ENCODE measurements at places on chromosomes 12 and 14.
A peak's percentile ranks its signal among the peaks of the same experiment; 100 is the strongest.

DNA sequence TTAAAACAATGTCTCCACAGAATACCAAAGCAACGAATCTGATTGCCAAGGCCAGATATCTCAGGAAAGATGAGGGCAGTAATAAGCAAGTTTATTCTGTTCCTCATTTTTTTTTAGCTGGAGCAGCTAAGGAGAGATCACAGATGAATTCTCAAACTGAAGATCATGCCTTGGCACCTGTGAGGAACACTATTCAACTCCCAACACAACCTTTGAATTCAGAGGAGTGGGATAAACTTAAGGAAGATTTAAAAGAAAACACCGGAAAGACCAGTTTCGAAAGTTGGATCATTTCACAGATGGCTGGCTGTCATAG lies 994 bp downstream of the PRORP start:
- no peak for DNase-seq

GRCh38 chr14:84975241-84975902 lies 554.6 kb upstream of the FLRT2 start:
- DNase-seq: no peak

DNA sequence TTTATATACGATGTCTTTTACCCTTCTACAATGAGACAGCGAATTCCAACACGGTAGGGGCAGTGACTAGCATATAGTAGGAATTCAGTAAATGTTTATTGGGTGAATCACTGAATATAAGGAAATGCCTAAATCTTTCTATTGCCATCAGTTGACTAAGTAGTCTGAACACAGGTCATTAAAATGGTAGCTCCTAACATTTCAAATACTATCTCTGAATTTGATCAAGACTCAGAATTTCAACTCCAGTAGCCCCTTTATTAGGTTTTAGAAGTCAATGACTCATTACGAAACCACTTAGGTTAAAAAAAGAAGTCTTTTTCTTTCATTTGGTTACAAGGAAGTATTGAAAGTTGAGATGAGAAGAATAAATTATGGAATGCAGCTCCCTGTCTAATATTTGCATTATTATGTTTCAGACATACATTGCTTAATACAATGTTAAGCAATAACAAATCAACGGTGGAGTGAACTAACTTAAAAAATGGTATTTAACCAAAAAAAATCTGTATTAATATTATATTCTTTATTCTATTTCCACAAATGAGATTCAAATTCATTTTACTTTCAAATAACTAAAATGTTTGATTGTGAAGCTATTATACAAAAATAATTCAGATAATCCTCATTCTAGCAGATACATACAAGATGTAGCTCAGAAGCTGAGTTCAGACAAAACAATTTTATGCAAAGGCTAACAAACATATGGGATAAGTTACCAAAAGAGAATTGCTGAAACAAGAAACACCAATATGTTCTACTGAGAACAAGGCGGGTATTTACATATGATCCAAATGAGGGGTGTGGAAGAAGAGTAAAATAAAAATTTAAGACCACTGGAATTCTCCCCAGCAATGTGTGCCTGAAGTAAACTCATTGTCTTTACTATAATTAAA lies 302.7 kb downstream of the CEP128 start:
- DNase-seq: no peak

DNA sequence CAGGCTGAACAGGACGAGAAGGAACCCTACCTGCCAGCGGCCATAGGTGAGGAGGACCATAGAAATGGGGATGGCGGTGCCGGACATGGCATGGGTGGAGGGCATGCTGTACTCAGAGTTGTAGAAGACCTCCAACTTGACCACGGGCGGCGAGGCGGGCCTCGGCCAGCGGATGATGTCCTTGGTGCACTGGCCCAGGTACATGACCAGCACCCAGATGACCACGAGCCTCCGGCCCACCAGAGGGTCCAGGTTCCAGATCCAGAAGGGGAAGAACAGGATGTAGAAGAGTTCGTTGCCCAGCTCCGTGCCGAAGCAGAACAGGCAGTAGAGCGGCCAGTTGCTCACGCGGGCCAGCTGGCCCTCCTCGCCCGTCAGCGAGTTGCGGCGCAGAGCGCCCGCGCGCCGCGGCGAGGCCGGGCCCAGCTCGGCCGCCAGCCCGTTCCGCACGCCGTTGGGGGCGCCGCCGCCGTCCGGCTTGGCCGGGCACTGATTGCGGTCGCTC lies 582 bp downstream of the SGPP1 start:
- DNase-seq: no peak

DNA sequence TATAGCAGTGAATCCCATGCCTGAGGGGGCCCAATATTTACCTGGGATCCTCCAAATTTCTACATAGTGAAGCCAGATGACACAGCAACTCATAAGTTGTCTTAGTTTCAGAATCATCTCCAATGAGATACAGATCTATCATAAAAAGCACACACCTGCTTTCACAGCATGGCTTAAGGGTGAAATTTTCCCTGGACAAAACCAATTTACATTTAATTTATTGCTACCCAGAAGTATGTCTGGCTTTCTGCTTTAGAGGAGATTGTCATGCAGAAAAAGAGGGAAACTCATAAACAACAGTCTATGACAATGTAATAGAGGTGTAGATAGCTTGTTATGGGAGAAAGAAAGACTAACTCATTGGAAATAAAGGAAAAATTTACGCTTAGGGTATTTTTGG lies 113.0 kb downstream of the MGAT4C start:
- no peak for DNase-seq

GRCh38 chr12:119322301-119322723 lies 12.2 kb upstream of the CCDC60 start:
- no peak for DNase-seq

- DNase-seq: no peak
These were observed 168.9 kb downstream of the ESR2 start for GRCh38 chr14:64125270-64125669.

DNA sequence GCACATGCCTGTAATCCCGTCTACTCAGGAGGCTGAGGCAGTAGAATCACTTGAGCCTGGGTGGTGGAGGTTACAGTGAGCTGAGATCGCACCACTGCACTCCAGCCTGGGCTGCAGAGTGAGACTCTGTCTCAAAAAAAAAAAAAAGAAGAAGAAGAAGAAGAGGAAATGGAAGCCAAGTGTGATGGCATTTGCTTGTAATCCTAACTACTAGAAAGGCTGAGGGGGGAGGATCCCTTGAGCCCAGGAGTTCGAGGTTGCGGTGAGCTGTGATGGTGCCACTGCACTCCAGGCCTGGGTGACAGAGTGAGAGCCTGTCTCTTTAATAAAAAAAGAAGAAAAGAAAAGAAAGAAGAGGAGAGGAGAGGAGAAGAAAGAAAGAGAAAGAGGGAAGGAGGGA lies 52.1 kb downstream of the LGMN start:
- no peak for DNase-seq

- DNase-seq: peak; percentile 26
These were observed 61.6 kb downstream of the WDR20 start for GRCh38 chr14:102201353-102201738.

DNA sequence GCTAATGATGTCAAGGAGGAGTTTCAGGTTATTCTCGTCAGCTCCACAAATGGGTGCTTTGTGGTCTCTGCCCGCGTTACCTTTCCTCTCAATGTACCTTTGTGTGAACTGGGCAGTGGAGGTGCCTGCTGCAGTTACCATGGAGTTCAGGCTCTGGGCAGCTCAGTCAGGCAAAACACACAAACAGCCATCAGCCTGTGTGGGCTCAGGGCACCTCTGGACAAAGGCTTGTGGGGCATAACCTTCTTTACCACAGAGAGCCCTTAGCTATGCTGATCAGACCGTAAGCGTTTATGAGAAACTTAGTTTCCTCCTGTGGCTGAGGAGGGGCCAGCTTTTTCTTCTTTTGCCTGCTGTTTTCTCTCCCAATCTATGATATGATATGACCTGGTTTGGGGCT lies 16.7 kb upstream of the PAPLN start:
- no peak for DNase-seq

DNA sequence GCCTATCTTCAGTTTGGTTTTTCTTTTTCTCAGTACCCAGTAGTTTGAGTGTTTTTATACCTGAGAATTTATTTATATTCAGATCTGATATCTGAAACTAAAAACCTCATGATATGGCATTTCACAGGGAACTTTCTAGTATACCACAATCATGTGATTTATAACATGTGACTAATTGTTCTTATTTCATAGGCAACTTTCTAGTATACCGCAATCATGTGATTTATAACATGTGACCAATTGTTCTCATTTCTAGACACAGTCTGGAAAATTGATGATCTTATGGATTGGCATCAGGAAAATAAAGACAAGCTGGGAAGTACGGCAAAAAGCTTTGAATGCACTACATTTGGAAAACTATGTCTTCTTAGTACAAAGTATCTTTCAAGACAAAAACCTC lies 20.6 kb downstream of the ZNF268 start:
- no peak for DNase-seq

- DNase-seq: no peak
These were observed 40.8 kb upstream of the PNMA1 start for GRCh38 chr14:73754911-73755360.

- DNase-seq: no peak
These were observed 15.0 kb downstream of the ACACB start for GRCh38 chr12:109131154-109132050.

DNA sequence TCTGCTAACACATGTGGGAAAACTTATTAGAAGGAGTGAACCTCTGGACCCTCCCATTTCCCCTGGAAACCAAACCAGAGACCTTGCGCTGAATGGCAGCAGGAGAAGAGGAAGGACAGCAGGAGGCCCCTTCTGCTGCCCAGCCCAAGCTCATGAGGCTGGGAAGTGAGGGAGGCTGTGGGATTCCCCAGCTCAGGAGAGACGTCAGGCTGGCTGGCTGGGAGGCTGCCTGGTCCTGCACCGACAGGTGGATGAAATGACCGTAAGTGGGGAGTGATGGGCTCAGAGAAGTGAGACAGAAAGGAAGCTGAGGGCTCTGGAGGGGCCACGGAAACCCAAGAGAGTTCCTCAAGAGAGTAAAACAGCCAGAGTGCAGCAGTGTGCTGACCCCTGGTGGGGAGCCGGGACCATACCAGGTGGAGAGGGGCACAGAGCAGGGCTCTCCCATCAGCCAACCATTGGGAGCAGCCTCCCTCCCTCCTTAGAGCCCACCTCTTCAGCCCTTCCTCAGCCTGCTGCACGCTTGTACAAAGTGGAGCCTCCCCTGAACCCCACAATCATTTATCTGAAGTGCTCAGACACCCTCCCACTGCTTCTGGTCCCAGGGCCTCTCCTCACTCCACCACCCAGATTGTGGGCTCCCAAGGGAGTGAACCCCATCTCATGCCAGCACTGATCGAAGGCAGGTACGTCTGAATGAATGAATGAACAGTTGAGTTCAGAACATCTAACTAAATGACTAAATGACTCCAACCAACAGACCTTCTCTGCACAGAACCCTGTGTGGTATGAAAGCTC lies 14.0 kb downstream of the TAMALIN start:
- DNase-seq: peak; percentile 72

DNA sequence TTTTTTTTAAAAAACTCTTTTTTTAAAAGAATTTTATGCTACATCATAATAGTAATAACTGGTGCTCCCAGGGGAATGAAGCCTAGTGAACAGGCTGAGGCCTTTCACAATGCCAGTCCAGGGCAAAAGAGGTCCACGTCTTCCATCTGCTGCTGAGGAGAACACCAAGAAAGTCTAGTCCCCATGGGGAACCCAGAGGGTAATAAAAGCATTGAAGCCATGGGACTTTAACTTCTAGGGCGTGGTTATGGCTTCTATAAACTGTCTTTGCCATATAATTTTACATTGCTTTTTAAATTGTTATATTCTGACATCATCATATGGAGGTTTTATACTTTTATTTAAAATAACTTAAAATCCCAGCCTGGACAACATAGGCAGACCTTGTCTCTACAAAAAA lies 64.3 kb downstream of the SLC16A7 start:
- DNase-seq: no peak

DNA sequence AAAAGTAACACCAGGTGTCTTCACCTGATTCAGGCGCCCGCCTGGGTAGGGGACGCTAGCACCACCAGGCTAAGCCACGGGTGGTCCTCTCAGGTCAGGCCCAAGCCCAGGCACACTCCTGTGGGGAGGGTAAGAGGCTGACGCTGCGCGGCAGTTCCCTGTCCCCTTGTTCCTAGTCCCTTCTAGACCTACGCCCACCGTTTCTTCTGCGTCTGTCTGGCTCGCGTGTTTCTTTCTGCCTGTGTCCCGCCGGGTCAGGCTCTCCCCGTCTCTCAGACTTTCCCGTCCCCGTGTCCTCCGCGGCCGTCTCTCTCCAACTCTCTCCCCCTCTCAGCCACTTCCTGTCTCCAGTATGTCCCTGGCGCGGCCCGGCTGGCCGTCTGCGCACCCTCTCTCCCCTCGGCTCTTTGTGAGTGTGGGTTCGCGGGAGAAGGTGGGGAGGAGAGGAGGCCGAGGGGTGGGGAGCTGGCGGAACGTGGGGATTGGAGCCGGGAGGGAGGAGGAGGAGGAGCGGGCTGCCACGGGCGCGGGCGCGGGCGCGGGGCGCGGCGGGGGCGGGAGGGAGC lies 3.1 kb upstream of the TNS2 start:
- peak; percentile 54 for DNase-seq

GRCh38 chr12:52964556-52965336 lies 15.8 kb downstream of the KRT18 start:
- no peak for DNase-seq

DNA sequence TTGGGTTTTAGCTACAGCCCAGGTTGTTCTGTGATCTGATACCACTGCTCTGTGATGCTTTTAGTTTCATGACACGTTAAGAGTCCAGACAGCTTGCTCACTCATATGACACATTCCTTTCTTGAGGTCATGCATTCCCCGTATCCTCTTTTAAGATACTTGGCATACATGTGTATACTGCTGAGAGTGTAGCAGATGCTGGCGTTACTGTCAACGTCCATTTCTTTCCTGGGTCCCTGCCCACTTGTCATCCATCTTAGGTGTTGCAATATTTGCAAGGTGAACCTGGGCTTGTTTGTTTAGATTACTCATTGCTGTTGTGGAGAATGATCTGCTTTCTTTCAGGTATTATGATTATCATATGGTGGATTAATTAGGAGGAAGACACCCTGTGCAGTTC lies 9.1 kb upstream of the EMP1 start:
- DNase-seq: no peak

DNA sequence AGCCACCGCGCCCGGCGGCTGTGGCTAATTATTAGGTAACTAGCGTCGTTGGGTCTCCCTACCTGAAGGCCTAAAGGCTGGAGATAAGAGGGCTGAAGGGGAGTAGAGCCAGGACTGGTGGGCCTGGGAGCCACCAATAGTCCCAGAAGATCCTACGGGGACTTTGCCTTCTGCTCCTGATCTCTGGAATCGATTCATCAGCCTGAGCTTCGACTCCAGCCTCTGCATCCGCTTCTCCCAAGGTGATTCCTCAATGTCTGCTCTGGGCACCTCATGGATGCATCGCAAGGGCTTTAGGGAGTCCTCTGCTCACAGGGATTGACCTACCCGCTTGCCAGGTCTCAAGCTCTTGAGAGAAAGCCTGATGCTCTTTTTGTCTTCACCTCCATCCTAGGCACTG lies 14.7 kb upstream of the KDM2B start:
- no peak for DNase-seq
